ENCODE measurements at places on chromosomes 7 and 10.

- DNase-seq, result no peak
Observed at GRCh38 chr7:44564606-44565005, 9.1 kb downstream of the DDX56 start.

- no peak for DNase-seq
Observed at GRCh38 chr10:90396721-90397120, 461.1 kb downstream of the HTR7 start.

DNA sequence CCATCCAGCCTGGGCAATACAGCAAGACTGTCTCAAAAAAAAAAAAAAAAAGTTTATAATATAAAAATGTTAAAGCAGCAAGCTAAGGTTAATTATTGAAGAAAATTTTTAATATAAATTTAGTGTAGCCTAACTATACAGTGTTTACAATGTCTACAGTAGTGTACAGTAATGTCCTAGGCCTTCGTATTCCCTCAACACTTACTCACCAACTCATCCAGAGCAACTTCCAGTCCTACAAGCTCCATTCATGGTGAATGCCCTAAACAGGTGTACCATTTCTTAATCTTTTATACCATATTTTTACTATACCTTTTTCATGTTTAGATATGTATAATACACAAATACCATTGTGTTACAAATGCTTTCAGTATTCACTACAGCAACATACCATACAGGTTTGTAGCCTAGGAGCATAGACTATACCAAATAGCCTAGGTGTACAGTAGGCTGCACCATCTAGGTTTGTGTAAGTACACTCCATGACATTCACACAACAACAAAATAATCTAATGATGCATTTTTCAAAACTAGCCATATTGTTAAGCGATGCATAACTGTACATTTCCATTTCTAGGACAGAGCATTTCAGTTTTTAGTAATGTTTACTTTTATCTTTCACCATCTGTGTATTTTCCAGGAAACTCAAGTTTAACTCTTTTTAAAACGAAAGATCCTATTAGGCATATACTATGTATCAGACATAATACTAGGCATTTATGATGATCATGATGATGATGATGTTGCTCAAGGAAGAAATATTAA is 43.3 kb downstream of the CNOT4 start:
- DNase-seq, result no peak

DNA sequence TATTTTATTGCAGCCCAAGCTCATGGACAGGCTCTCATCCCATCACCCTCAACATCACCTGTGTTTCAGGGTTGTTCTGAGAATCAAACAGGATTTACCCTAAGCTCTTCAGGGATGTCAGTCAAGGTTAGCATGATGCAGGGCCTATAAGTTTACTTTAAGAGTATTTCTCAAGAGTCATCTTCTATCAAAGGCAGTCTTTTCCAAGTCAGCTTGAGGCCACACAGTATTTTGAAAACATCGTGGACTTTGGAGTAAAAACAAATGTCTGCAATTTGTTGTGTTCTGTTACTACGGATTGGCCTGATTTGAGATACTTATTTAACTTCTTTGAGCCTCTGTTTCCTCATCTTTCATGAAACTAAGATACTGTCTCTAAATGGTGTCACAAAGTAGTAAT is 42.0 kb upstream of the NRP1 start:
- no peak for DNase-seq

- DNase-seq, result no peak
Observed at GRCh38 chr7:46205478-46205877, 284.4 kb upstream of the IGFBP3 start.

DNA sequence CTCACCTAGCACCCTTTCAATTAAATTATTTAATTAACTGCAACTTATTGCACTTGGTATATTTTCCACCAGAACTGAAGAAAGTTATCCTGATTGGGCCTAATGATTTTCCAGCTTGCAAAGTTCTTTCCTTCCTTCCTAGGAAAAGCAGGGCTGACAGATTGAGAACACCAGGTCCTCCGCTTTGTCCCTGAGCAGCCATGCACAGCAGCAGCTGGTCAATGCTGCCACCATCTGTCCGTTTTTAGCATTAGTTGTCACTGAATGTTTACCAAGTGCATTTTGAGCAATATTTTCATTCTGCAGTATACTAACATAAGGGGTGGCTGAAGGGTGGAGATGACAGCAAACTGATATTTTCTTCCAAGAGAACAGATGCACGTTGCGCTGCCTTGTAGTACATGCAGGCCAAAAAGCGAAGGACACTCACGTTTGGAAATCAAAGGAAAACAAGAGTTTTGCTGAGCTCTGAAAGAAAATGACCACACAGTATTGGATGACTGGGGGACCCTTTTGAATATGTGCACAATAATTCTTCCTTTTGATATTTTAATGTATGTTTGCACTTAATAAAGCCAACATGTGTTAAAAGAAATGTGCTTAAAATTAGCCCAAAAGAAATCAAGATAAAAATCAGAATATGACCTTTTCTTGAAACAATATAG is 248.8 kb upstream of the PTN start:
- DNase-seq, result peak; percentile 60

GRCh38 chr7:17094963-17095574 is 203.4 kb upstream of the AHR start:
- DNase-seq, result no peak

- DNase-seq, result no peak
Observed at GRCh38 chr7:13774976-13775375, 214.5 kb downstream of the ETV1 start.

- no peak for DNase-seq
Observed at GRCh38 chr10:45053569-45054100, 52.9 kb downstream of the ZNF22 start.

GRCh38 chr10:88012641-88013040 is 149.2 kb downstream of the PTEN start:
- DNase-seq, result no peak

DNA sequence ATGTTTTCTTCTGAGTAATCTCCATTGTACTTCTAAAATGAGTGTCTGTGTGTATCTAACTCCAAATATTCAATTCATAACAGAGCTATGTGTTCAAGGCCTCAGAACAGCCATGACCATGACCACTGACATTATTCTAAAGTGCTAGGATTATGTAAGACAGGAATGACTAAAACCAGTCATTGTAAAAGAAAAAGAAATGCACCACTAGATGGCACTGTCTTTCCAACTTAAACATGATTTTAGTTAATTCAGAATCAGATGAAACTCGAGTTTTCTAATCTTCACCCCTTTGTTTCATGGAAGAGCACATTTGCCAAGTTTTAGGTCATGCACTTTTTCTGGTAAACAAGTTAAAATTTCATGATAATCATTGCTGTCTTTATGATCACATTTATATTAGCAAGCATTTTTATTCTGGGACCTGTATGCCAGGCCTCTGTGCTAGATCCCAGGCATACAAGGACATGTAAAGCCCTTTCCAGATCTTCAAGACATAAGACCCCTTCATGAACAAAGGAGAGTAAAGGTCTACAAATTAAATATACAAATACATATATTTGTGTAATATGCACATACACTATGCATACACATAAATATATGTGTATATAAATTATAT is 26.1 kb upstream of the RSU1 start:
- DNase-seq, result peak; percentile 63

GRCh38 chr7:159028508-159029401 is 115.9 kb downstream of the VIPR2 start:
- no peak for DNase-seq

- no peak for DNase-seq
Observed at GRCh38 chr10:72255977-72256729, 17.6 kb upstream of the DDIT4 start.

GRCh38 chr7:103541026-103541425 is 95.0 kb upstream of the SLC26A5 start:
- no peak for DNase-seq

DNA sequence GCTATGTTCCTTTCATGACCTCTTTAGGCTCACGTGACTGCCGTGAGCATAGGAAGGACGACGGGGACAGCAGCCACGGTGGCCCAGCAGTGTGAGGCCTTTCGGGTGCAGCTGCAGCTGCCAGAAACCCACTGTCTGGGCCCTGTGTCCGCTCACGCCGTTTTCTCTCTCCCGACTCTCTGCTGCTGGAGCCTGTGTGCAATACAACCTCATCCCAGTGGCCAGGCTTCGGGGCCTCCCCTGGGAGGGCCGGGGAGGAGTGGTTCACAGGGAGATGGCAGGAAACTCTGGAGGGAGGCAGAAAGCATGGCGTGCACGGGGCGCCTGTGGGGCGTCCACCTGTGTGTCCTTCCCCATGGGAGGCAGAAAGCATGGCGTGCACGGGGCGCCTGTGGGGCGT is 38.6 kb downstream of the PFKP start:
- DNase-seq, result no peak

DNA sequence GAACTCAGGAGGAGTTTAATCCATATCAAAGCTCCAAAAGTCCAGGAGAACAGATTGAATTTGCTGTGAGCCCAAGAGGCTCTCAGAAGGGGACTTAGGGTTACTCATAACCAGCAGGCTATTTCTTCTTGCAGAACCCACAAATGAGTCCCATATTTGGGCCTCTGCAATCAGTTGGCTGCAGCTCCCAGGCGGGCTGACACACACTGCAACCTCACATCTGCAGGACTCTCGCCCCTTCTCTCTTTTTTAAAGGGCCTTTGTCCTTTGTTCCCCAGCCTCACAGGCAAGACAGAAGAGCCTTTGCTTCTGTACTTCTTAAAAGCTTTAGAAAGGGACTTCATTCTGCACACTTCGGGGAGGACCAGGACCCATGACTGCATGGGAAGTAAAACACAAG is 26.7 kb downstream of the CREB3L2 start:
- no peak for DNase-seq

DNA sequence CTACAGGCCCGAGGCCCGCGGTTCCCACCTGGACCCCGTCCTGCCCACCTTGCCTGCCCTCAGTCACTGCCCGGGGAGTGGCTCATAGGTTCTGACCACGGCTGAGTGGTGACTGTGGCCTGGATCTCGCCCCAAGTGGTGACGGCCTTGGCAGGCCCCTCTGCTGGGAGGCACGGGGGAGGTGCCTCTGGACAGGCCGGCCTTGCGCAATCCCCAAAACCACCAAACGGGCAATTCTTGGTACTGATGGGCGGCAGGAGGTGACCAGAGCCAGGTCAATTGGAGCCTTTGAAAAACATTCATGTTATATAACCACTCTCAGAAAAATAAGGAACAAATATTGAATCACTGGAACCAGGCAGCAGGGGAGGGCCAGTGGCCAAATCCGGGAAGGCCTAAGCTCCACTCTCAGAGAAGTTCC is 83.4 kb downstream of the PRKAG2 start:
- DNase-seq, result no peak

DNA sequence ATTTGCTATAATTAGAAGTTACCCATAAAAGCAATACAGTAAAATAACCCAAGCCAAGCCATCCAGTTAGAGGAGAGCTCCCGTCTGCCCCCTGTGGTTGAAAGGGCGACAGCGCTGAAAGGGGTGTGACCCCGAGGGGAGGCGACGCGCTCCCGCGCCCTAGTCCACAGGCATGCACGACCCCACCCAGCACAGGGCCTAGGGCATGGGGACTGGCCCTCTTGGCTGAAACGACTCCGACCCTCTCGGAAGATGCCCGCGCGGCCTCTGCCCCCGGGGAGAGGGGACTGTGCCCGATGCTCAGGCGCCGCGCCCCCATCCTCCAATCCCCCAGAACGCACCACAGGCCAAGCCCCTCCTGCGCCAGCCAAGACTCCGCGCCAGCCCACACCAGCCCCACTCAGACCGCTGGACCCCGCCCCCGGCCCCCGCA is 64.0 kb downstream of the CSGALNACT2 start:
- DNase-seq, result no peak

DNA sequence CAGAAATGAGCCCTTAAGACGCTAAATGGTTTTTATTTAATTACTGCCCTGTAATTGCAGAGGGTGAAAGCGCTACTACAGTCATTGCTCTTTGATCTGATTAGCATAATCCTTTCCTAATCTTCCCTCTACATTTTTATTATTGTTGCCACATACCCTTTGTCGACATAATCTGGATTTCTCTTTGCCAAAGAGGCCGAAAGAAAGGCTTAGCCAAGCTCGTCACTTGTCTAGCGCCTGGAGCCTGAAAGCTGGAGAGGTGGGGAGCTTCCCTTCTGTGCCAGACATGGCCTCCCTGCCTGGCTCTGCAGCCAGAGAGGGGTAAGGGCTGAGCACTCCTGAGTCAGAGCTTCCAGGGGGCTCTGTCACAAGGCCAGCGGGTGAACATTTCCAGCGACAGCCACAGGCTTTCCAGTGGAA is 145.9 kb downstream of the PRKAG2 start:
- DNase-seq, result no peak

DNA sequence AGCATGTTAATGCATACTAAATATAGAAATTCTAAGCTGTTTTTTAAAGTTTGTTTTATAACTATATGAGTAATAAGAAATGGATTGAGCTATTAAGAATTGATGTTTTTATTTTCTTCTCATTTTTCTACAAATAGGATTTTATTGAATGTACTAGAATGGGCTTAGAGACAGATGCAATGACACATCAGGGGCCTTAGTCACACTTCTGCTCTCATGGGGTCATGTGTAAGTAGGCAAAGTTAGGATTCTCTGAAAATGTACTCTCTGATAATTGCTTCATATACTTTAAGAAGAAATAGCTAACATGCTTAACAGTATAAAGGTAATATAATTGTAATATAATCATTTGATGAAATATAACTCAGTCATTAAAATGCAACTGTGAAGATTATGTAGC is 154.6 kb downstream of the ZNF438 start:
- DNase-seq, result no peak

GRCh38 chr7:142746264-142746663 is 3.0 kb upstream of the PRSS1 start:
- DNase-seq, result no peak

GRCh38 chr10:133230387-133231195 is 574 bp downstream of the UTF1 start:
- DNase-seq, result no peak

GRCh38 chr7:84207025-84207424 is 12.4 kb upstream of the SEMA3A start:
- DNase-seq, result no peak

- no peak for DNase-seq
Observed at GRCh38 chr10:30705625-30706149, 76.1 kb upstream of the LYZL2 start.

All from SW 1271 (cell line).